Airway epithelial cell (primary cell): ENCODE measurements at places on chromosomes 1 and 21. TPM values are rescaled to one million over a fixed set of nuclear protein-coding genes. Genes with fewer than 3 reads are reported as not detected.

The LAMB3 gene
- total RNA-seq, result 652 and 749 TPM in 2 replicates

The BMP8A gene
- total RNA-seq, result 0.14 TPM in 1 of 2 replicates, not detected in the other

The OSCP1 gene
- total RNA-seq, result 6.4 and 11.0 TPM in 2 replicates

The A3GALT2 gene
- not detected in 2 replicates for total RNA-seq

The ST6GALNAC3 gene
- total RNA-seq, result 0.14 TPM in 2 replicates

The EEIG2 gene
- 1.6 and 2.3 TPM in 2 replicates for total RNA-seq
